Bone marrow (tissue), 2 donors: ENCODE measurements at places on chromosomes 16 and 17.

DNA sequence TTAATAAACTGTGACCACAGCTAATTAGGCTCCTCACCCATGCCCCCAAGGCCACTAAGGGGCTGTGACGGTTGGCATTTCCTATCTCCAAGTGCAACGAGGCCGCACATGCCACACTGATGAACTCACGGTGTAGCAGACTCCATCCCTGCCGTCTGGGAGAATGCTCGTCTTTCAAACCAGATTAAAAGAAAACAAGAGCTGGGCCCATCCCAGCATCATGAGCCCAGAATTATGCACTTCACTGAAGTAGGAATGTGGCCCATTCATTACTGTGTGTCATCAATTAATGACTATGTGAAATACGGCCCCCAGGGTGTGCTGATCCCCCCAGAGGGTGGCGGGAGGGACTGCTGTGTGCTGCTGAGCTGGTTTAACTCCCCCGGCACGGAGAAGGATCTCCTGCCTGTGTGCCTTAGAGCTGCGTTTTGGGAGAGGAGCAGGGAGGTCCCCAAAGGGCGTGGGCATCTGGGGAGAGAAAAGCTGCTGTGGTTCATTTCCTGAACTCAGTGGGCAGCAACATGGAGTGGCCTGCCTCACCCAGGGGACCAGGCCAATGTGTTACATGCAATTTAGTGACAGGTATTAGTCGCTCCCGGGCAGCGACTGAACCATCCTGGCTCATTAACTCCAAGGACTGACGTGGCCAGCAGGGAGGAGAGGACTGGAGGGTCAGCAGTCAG lies 194.5 kb downstream of the FOXL1 start:
- DNase-seq = no peak

- DNase-seq = no peak
Measured at GRCh38 chr16:80894091-80894490, 89.7 kb upstream of the CDYL2 start.

DNA sequence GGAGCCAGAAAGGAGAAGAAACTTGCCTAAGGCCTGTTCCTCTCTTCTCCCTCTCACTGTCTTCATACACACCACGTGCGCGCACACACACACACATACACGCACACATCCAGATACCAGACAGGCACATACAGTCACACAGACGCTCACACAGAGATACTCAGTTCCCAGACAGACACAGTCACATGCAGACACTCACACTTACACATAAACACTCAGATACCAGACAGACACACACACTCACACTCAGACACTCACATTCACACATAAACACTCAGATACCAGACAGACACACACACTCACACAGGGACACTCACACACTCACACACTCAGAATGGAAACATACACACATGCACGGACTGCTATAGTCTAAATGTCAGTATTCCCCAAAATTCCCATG lies 24.1 kb upstream of the MMP2 start:
- no peak for DNase-seq

- DNase-seq = no peak
Measured at GRCh38 chr17:64156670-64157069, 26.7 kb upstream of the ERN1 start.

DNA sequence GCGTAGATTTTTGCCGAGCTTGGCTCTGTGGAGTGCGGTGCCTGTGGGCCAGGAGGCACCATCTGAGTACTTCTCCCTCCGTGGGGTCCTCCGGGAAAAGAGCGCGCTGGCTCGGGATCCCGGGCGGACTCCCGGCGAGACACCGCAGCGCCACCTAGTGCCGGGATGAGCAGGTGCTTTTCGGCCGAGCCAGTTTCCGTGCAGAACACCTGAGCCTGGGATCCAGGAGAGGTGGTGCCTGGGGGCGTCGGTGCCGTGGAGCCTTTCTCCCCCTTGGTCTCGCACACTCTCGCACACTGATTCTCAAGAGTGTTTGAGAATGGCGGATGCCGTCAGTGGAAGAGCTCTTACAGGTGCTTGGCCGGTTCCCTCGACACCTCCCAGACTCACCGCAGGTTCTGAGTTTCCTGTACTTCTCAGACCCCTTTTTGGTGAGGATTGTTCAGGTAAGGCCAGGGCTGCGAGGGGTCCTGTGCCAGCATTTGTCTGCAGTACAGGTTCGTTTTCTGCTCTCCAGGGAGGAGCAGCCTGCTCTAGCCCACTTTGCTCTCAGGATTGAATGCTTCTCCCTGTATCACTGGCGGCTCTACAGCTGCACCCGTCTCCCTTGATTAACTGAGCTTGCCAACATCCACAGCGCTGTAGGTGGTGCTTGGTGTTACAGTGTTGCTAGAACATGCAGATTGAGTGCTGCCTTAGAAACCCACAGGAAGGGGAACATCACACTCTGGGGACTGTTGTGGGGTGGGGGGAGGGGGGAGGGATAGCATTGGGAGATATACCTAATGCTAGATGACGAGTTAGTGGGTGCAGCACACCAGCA lies 23.3 kb downstream of the TBCD start:
- DNase-seq = no peak

- no peak for DNase-seq
Measured at GRCh38 chr16:89320782-89321501, 103.4 kb downstream of the ZNF778 start.

- no peak for DNase-seq
Measured at GRCh38 chr17:37300683-37301082, 75.1 kb upstream of the C17orf78 start.

DNA sequence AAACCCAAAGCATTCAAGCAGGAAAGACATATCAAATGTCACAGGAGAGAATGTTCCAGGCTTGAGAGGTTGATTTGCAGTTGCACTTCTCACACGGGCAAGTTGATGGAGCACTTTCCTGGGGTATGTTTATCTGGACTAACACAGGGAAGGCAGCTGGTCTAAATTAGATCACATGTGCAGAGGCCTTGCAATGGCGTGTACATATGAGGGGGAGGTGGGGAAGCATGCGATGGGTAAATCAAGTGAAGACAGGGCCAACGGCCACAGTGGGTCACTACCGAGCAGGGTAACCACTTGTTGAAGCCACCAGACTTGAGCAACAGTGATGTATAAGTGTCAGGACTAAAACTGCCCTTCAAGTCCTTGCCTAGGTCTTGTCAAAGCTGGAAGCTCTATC lies 156.6 kb upstream of the MAF start:
- DNase-seq = no peak

- no peak for DNase-seq
Measured at GRCh38 chr16:15482068-15482747, 47.8 kb downstream of the BMERB1 start.

- no peak for DNase-seq
Measured at GRCh38 chr17:57541472-57542394, 203.4 kb downstream of the CCDC182 start.

DNA sequence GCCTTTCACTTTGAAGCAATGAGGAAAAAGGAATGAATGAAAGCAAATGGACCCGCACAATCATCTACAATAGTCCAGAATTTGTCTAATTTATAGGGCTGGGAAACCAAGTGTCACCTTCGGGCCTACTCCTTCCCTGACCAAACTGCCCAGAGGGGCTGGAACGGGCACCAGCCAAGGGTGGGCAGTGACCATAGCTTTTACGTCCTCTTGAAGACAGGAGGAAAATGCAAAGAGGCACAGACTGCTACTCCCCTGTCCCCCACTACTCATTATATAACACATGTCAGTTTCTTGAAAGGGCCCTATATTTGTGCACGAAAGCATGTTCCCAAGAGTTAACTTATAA lies 122.3 kb downstream of the ZFHX3 start:
- no peak for DNase-seq

- DNase-seq = no peak
Measured at GRCh38 chr17:59433586-59433985, 102.1 kb downstream of the YPEL2 start.

DNA sequence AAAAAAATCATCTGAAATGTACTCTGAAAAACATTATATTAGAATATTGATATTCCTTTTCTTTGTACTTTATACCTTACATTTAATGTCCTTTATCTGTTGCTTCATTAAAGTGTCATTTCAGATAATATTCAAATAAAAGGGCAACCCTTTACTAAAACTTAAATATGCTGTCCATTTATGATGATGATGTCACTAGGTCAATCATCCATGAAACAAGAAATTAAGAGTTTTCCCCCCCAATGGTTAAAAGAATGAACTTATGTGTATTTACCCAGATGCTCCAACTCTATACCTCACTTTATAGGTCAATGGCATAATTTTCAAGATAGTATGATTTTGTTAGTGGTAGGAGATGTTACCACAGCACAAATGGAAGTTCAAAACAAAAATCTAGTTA lies 15.3 kb downstream of the APPBP2 start:
- DNase-seq = no peak

GRCh38 chr17:80671039-80671824 lies 126.6 kb downstream of the RPTOR start:
- DNase-seq = no peak

- DNase-seq = no peak
Measured at GRCh38 chr17:38543403-38544174, 62.2 kb downstream of the SRCIN1 start.

- no peak for DNase-seq
Measured at GRCh38 chr17:48444516-48445247, 14.7 kb upstream of the SKAP1 start.

GRCh38 chr16:57208926-57209325 lies 22.8 kb downstream of the RSPRY1 start:
- DNase-seq = no peak

DNA sequence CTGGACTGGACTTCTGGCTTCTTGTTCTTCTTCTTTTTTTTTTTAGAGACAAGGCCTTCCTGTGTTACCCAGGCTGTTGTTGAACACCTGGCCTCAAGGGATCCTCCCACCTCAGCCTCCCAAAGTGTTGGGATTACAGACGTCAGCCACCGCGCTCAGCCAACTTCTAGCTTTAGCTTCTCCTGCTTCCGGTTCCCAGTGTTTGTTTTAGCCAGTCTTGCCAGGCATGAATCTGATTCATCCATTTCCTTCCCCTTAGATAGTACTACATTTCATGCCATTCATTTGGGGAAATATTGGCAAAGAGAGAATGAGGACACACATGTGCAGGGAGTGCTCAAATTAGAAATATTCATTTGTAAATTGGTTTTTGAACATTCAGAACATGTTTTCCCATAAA lies 12.1 kb upstream of the NDUFAB1 start:
- DNase-seq = no peak

DNA sequence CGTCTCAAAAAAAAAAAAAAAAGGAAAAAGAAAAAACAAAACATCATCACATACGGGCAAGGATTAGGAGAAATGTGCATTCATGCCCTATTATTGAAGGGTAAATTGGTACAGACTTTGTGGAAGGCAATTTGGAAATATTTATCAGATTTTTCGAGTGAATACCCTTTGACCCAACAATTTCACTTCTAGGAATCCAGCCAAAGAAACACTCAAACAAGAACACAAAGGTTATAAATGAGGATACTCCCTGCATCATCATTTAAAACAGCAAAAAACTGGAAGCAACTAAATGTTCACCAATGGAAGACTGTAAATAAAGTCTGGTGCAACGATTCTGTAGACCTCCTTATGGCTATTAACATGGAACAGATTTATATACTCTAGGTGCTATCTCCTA lies 12.9 kb downstream of the ZNF423 start:
- DNase-seq = no peak

GRCh38 chr16:83574388-83574787 lies 233.4 kb upstream of the HSBP1 start:
- no peak for DNase-seq
